ENCODE measurements at places on chromosomes 7 and 10.

- no peak for DNase-seq
Observed at GRCh38 chr10:132458071-132458585, 61.1 kb downstream of the PWWP2B start.

DNA sequence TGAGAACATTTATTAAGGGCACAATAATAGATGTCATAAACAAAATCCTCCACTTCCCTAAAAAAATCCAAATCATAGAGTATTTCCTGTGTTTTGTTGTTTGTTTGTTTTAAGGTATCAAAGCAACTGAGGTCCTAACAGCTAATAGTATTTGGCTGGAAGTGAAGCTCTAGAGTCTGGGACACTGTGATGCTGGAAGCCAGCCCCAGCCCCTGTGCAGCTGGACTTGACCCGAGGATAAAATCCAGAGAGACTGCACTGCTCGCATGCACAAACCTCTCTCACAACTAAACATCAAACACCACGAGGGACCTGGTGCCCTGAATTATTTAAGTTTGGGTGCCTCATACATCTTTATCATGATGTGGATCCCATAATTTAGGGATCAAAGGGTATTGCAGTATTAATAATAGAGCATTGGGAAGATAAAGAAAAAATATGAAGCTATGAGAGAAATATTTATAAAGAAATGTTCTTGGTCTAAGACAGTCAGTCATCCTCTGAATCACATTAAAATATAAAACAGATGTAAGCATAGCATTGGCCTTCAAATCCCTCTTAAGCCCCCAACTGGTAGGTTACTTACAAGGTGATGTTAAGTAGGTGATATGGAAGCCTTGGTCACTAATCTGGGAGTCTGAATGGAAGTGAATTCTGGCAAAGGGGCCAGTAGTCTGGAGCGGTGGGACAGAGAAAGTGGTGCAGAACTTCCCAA, 44.4 kb downstream of the CUBN start:
- DNase-seq, result no peak

DNA sequence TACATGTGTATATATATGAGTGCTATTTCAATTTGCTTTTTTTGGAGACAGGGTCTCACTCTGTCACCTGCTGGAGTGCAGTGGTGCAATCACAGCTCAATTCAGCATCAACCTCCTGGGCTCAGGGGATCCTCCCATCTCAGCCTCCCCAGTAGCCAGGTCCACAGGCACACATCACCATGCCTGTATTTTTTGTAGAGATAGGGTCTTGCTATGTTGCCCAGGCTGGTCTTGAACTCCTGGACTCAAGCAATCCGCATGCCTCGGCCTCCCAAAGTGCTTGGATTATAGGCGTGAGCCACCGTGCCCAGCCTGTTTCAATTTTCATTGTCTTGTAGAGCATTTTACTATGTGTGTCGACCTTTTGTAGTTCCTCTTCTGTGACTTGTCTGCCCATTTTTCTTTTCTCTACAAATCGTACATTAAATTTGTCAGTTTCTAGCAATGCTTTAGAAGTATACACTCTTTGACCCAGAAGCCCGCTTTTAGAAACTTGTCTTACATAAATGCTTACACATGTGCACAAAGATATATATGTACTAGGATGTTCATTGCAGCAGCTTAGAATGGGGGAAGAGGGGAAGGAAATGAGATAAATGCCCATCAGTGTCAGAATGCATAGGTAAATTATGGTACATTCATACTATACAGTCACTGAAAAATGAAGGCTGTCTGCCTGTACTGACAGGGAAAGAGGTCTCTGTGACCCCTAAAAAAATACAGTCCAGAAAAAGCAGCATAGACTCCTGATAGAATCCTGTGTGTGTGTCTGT, 12.2 kb upstream of the RFC2 start:
- no peak for DNase-seq

- no peak for DNase-seq
Observed at GRCh38 chr7:31896925-31897324, 173.3 kb downstream of the PDE1C start.

GRCh38 chr10:85420501-85421191, 945.9 kb downstream of the GRID1 start:
- DNase-seq, result no peak

DNA sequence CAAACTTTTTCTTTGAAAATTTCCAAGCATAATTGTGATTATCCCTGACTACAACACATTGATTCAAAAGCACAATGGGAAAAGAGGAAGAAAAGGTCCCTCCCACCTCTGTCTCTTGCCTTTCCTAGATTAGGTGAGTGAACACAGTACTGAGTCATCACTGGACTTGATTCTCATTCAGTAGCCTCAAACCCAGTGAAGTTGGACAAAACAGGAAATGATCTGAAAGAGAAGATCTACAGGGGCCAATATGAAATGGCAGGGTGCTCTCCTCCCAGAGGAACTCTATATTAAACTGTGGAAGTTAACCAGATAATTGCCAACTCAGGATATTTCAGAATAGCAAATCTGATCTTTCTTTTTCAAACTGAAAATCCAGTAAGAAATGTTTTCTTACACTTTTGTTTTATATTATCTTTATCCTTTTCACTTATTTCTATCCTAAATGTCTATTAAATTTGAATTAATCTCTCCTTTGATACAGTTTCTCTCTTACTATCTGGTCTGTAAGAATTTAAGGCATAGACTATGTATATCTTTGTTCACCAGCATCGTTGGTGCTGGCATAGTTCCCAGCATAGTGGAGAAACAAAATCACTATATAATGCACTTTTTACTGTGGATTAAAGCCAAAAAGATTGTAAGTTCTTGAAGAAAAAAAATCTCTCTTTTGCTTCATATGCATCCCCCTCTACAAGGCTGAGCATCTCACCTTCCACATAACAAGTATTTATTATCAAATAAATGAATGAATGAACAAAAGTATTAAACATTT, 41.4 kb upstream of the IKZF1 start:
- DNase-seq, result no peak

GRCh38 chr10:3807211-3807927, 22.4 kb upstream of the KLF6 start:
- no peak for DNase-seq

DNA sequence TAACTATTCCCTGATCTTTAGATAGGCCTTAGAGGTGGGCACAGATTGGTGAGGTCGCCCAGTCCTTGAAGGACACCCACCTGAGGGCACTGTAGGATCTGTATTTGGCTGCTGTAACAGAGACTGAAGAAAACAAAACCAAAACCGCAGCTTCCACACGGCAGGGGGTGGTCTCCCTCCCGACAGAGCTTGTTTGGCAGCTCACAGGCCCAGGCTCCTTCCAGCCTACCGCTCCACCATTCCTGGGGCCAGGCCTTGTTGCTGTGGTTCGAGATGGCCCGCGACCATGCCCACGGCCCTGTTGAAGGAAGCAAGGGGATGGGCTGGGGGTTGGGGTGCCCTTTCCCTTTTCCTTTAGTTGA, 30.4 kb downstream of the ZNF783 start:
- no peak for DNase-seq

- DNase-seq, result no peak
Observed at GRCh38 chr10:78542141-78542489, 508.5 kb downstream of the RPS24 start.

- DNase-seq, result no peak
Observed at GRCh38 chr7:40649247-40649646, 514.4 kb downstream of the SUGCT start.

DNA sequence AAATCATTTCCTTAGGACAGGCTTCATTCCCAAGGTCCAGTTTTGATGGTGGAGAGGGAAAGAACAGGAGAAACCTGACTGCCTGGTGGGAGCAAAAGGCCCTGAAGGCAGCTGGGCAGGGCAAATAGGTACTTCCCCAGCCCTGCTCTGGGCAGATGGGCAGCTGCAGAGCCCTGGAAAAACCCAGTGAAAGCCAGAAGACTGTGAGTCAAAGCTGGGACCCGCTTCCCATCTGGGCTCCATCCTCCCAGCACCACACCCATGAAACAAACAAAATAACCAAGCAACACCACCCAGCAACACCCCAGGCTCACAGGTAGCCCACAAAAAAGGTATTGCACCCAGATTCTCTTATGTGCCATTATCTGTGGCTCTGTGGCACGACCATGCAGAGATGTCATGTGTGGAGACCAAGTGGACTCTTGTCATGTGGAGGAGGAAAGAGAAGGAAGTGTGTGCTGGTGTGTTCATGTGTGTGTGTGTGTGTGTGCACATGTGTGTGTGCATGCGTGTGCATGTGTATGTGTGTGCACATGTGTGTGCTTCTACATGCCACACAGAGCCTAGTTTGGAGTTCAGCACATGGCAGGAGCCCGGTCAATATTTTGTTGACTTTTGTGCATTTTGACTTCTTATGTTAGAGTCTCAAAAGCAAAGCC, 9.8 kb downstream of the CLRN3 start:
- DNase-seq, result no peak

DNA sequence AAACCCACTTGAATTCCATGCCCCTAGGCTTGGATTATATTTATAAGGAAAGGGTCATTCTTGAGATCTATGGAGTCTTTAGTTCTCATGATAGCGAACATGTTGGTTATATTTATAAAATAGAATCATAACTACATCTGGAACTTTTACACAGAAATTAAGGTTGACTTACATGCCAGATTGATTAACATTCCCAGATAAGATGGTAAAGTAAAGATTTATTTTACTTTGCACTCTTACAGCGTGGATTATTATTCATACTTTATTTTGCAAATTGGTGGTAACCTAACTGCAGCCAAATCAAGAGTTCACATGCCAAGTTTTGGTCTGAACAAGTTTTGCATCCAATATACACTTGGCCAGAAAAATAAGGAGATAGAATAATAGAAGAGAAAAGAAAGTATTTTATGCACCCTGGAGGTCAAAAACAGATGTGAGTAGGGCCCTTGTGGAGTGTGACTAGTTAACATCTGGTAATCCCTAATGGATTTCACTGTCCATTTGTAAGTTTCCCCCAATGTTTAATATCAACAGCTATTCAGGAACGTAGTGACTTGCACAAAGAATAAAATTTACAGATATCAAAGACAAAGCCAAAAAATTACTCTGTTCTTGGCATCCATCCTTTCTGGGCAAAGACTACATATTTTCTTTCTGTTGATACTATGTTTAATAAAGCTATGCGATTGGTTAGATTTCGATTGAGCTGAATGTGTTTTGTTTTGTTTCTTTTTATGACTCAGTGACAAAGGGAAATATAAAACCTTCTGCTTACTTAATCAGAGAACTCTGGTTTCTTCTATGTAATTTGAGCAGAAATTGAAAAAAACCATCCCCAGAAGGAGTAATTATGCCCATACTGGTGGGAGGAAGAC, 10.1 kb upstream of the TMEM26 start:
- DNase-seq, result no peak

GRCh38 chr10:81876253-81877077, 1.5 kb downstream of the NRG3 start:
- no peak for DNase-seq

- no peak for DNase-seq
Observed at GRCh38 chr10:50909334-50910014, 24.0 kb upstream of the A1CF start.

- no peak for DNase-seq
Observed at GRCh38 chr7:101494602-101495329, 132.1 kb downstream of the COL26A1 start.

GRCh38 chr7:3244241-3244814, 56.7 kb upstream of the SDK1 start:
- no peak for DNase-seq

GRCh38 chr7:96004578-96004977, 232.2 kb downstream of the DYNC1I1 start:
- DNase-seq, result no peak

DNA sequence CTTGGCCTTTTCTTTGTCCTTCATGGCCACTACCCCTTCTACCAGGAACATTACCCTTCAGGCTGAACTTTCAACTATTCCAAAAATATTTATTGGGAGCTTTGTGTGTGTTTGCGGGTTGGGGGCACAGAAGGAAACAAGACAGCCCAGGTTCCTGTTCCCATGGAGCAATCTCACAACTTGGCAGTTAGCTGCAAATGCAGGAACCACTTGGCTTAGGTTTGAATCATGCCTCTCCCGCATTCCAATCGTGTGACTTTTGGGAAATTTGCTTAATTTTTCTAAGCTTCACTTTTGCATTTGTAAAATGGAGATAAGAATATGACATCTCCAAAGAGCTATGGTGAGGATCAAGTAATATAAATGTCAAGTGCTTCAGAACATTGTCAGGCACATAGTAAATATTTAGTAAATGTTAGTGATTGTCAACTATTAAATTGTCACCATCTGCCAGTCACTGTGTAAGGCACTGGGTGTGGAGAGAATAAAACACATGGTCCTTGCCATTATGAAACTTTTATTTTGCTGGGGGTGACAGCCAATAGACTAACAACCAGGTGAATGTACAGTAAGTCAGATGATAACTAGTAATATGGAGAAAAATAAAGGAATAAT, 277.1 kb downstream of the SNX13 start:
- DNase-seq, result no peak

GRCh38 chr7:35546691-35547429, 148.1 kb downstream of the HERPUD2 start:
- DNase-seq, result no peak

DNA sequence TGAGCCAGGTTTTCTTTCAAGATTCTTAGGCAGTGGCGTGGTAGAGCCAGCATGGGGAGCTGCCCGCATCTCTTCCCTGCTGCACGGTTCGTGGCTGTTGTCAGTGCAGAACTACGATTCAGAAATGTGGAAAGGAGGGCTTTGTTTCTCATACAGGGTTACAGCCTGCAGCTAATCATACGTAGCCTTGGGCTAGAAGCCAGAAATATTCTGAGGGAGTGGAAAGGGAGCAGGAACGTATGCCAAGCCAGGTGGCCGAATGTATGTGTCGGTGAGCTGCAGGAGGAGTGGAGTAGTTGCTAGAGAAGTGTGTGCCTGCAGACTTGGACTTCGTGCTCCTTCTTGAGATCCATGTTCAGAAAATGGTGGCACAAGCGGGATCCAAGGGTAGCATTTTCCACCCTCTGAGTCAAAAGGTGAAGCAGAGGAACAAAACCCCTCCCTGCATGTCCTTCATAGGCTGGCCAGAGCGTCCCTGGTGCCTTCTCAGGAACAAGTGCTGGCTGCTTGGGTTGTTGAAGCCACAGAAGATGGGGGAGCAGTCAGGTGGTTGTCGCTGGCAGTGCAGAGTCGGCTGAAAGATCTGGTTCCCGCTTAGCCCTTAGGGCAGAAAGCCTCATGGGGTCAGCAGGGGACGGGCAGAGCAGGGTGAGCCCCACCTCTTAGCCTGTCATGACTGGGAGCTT, 40.9 kb downstream of the LANCL2 start:
- no peak for DNase-seq
